ENCODE measurements at places on chromosomes 1 and 21. TPM values are rescaled to one million over a fixed set of nuclear protein-coding genes. Genes with fewer than 3 reads are reported as not detected.

GRCh38 chr21:42135386-42136052 lies 64.4 kb downstream of the UMODL1 start:
- no peak for DNase-seq

DNA sequence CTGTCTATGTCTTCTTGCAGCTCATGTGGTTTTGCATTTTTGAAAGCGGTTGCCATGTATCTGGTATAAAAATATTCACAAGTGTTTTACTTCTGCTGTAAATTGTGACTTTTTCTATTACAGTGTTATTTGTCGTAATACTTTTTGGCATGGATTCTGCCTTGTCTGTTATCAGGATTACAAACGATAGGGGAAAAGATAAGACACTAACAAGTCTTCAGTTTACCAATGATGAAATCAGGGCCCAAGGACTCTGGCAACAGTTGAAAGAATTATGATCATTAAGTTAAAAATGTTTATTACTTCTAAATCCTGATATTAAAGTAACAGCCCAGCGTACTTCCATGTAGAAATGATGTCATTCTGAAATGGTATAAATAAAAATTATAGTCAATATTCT lies 298.8 kb downstream of the KIF26B start:
- DNase-seq: no peak

DNA sequence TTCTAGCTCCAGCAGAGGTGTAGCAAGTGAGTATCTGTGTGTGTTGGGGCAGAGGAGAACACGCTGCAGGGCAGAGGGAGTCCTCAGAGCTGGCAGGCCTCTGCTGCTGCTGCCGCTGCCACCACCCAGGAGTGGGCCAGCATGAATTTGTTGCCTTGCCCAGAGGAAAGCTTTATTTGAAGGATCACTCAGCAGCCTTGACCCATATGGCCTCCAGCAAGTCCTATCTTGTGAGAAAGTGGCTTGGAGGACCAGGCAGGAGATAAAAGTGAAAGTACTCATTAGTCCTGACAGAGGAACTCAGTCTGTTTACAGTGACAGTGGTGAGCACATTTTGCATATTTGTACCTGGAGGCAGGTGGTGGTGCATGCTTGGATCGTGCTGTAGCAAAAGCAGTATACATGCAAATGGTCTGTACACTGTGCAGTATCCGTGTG lies 3.1 kb downstream of the TRAF5 start:
- no peak for DNase-seq

- DNase-seq: no peak
Measured at GRCh38 chr1:170732252-170732588, 68.3 kb downstream of the PRRX1 start.

- no peak for DNase-seq
Measured at GRCh38 chr1:174988539-174988938, 11.2 kb upstream of the CACYBP start.

KRTAP19-1 gene
- total RNA-seq: not detected

F13B gene
- not detected for total RNA-seq

GRCh38 chr1:4178501-4179113 lies 278.5 kb upstream of the C1orf174 start:
- DNase-seq: no peak

TNFRSF8 gene
- 0.94 TPM for total RNA-seq

DNA sequence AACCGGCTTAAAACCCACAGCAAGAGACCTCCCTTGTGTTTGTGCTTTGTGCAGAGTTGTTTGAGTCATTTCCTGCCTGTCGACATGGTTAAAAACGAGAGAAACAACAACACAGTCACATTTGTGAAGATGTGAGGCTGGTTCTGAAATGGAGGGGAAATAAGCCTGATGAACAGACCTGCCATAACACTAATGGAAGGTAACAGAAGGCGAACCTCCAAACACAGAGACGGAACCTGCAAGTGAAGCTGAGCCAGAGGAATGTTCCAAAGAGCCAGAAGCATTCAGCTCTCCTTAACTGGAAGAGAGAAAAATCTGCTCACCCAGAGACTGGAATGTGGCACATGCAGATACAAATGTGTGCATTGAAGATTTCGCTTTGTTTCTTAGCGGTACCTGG lies 53.2 kb upstream of the RAVER2 start:
- no peak for DNase-seq

DNA sequence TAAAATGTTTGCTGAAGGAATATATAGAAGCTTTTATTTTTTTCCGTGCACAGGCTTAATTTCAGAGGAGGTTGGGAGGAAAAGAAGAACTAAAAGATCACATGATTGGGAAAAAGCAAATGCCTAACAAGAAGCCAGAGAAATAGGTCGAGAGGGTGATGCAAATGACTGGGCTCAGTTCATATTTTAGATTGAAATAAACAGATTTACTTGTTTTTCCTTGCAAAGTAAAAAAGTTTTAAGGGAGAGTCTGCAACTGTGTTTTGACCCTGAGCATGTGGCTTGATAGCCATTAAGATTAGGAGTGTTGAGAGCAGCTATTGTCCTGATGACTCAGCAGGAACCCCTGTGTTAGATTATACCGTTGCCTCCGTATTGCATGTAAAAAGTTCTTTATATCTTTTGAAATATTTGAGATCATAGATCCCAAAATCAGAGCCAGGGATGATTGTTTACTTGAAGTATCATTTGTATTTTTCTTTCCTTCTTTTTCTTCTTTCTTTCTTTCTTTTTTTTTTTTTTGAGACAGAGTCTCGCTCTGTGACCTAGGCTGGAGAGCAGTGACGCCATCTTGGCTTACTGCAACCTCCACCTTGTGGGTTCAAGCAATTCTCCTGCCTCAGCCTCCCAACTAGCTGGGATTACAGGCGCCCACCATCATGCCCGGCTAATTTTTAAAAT lies 20.2 kb downstream of the CLIC4 start:
- DNase-seq: no peak

DENND1B gene
- 20.6 TPM for total RNA-seq

NBPF4 gene
- not detected for total RNA-seq

DNA sequence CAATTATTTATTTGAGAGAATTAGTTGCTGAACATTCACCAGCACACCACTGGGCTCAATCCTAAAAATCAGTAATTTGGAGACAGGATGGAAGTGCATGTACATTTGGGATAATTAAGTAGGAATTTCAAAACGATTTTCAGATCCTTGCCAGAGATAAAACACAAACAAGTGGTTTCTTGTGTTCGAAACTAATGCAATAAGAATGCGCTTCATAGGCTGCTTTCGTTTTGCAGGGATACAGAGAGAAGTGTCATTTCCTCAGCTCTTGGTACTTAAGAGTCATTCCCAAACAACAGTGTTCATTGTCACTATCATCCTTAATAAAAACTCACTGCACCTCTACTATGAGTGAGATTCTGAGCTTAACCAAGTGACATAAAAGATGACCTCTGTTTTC lies 20.6 kb upstream of the USP24 start:
- no peak for DNase-seq

AGT gene
- 30.1 TPM for total RNA-seq

- peak; percentile 73 for DNase-seq
Measured at GRCh38 chr1:10473145-10473765, 926 bp upstream of the DFFA start.

DNA sequence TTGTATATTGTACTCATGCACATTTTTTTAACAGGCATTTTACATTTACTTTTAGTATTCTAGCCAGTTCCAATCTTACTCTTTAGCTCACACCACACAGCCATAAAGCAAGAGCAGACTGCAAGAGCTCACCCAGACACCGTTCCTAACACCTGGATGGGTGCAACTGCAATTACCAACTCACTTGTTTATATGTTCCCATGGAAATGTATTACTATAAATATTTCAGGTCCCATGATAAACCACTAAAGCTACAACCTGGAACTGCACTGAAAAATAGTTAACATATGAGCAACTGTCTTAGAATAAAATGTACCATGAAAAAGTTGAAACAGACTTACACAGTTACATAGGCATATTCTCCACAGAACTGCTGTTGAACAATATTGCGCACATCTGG lies 30.8 kb downstream of the USP48 start:
- no peak for DNase-seq

DNA sequence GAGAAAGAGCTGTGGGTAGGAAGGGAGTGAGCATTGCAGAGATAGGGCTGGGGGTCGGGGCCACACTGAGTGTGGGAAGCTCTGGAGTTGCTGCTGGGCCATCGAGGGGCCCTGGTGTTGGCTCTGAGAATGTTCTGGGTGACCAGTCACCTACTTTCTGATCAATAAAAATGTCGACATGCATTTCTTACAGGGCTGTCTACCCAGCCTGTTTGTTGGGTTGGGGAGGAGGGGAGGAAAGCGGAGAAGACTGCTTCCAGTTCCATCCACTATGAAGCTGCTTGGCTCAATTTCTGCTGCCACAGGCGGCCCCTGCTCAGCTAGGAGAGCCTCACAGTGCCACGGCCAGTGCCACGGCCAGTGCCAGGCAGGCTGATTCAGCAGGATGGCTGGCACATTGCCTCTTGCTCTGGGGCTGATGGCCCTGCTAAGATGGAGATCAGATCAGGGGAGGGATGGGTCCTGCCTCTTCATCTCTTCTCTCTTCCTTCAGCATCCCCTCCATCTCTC lies 3.0 kb upstream of the PADI3 start:
- no peak for DNase-seq

GRCh38 chr1:227944090-227944930 lies 3.4 kb downstream of the WNT9A start:
- peak; percentile 31 for DNase-seq

GRCh38 chr1:87715471-87715870 lies 386.8 kb downstream of the LMO4 start:
- DNase-seq: no peak

GRCh38 chr21:41128981-41129380 lies 39.0 kb upstream of the BACE2 start:
- no peak for DNase-seq

ABCA4 gene
- total RNA-seq: 1.5 TPM

GRCh38 chr1:151510957-151511635 lies at the start of gene CGN:
Gene CGN, plus strand, starts transcription at chr1:151511387. Its CDS starts 7,133 bp downstream, at chr1:151518520.
- DNase-seq: peak; percentile 96

SARS1 gene
- 181 TPM for total RNA-seq

DNA sequence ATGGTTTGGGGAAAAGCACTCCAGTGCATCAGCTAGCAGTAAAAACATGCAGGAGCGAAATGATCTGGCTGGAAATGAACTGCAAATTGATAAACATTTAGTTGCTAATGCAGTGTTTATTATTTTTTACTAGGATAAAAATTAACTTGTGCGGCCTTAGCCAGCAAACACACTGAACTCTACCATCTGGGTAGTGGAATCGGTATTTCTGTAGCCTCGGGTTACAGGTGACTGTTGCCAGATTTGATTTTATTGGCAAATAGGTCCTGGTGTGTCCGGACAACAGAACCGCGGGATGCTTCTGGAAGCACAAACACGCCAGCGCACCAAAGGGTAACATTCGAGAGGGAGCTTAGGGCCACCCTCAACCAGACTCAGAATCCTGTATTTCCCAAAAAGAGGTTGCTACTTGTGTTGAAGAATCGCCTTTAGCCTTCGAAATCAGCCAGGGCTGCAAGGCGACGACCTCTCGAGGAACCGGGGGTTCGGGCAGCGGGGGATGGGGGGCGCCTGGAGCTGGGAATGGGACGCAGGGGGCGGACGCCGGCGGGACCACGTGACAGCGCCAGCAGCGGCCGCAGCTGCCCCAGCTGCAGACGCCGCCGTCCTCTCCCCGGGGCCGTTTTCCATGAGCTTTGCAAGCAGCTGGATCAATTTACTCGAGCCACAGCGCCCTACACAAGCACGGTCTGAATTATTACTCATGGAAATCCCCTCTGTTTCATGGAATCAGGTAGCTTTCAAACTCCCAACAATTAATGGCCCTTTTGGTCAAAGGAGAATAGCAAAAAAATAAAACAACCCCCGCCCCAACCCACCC lies 158.8 kb downstream of the TOMM20 start:
- peak; percentile 89 for DNase-seq

DNA sequence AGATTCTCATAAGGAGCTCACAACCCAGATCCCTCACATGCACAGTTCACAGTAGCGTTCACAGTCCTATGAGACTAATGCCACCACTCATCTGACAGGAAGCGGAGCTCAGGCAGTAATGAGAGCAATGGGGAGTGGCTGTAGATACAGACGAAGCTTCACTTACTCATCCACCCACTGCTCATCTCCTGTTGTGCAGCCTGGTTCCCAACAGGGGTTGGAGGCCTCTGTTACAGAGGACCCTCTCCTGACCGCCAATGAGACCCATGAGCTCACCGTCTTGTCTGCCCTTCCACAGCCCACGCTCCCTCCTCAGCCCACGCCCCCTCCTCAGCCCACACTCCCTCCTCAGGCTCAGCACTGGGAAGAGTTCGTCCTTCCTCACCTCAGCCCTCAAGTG lies 39.6 kb downstream of the RSPH1 start:
- DNase-seq: no peak

CSDE1 gene
- 486 TPM for total RNA-seq

OR2M7 gene
- total RNA-seq: not detected

DNA sequence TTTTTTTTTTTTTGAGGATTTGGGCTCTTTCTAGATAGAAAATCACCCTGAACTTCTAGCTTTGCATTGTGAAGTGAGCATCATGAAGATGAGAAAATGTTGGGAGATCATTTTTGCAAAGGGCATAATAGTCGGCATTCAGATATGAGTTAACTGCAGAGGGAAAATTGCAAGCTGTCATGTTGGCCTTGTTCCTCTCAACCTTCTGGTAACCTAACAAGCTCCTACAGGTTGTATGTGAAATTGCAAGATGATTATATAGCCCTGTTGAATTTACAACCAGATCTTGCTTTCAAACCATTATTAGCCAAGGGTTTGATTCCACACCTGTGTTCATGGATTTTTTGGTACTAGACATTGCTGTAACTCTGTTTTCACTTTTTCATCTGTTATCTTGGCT lies 2.2 kb downstream of the ELOA start:
- no peak for DNase-seq

STUM gene
- total RNA-seq: 1.6 TPM

DNA sequence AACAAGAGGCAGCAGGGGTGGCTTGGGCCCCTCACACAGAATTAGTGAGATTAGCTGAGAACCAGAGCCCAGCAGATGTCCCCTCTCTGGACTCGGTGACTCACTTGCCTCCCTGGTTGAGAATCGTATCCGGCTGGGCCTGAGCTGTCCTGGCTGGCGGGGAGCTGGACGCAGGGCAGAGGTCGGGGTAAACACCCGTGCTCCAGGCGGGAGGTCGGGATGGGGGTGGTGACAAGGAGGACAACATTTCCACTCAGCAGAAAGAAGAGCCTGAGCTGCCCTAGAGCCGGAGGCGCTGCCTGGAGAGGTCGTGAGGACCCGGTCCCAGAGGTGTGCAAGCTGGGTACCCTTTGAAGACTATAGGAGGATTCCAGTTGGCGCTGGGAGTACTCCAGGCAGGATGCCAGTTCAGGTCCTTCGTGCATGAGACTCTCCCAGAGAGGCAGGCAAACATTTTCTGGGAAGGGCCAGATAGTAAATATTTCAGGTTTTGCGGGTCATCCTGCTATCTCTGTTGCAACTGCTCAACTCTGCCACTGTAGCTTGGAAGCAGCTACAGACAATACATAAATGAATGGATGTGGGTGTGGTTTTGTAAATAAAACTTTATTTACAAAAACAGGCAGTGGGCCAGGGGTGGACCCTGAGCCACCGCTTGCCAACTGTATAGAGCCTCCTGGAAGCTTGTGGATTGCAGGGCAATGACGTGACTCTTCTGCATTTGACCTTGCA lies 116.8 kb upstream of the WNT4 start:
- DNase-seq: peak; percentile 91

Data from kidney (tissue), 22 donors.